ENCODE measurements at places on chromosomes 2 and 18.

DNA sequence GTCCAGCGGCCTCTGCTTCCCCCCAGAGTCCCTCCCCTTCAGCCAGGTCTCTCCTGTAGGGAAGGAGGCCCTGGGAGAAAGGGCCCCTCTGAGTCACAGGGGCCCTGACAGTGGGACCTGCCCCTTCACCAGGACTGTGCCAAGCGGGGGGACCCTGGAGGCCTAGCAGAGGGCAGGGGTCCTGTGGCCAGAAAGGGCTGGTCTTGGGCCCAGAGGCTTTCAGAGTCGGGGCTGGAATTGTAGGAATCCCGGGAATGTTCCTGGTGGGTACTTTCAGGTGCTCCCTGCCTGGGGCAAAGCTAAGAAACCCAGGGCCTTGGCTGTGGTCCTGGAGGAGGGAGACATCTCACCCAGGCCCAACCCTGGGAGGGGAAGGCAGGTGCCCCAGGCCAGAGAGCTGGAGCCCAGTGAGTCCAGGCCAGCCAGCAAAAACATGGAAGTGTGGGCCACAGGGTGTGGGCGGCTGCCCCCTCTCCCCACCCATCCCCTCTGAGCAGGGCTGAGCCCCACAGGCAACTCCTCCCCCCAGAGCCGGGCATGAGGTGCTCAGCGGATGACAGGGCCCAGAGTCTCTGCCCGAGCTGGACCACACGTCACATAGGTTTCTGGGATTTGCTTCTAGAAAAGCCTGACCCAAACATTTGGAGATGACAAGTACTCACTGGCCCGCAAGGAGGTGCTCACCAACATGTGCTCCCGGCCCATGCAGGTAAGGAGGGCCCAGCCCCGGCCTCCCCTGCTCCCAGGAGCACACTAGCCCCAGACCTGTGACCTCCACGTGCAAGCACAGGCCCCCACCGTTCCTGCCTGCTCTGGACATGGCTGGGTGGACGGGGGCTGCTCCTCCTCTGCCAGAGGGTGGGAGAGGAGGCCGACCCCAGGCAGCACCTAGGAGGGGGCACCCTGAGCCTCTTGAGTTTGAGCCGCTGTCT, 48.2 kb upstream of the ALPP start:
- DNase-seq: no peak

- DNase-seq: no peak
Observed at GRCh38 chr18:49207361-49207760, 253.1 kb downstream of the DYM start.

DNA sequence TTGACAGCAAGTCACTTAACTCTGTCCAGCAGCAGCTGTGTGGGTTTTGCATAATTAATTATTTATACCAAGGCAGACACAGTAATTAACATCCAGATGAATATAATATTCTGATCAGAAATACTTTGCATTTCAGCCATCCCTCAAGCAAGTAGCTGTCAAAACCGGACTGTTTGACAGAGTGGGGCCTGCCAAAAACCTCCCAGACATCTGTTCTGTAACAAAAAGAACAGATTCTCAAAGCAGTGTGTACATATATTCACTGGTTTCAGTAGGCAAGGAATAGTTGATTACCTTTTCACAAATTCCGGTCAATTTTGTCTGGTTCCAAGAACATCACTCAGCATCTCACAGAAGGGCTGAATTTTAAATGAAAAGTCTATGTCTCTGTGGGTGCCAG, 291.6 kb downstream of the CMPK2 start:
- DNase-seq: no peak

DNA sequence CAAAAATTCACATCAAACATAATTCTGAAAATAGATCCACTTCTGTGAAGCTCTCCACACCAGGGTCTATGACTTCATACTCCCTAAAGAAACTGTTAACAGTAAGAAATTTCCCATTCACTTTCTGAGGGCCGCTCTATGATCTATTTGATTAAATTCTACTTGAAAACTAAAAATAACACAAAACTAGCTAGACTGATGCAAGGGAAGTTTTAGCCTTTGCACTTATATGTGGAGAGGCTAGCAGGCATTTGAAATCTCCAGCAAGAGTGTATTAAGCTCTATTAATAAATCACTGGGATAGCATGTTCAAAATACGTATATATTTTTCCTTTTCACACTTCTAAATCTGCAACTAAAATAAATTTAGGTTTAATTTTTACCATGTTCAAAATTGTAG, 113.7 kb upstream of the SMAD7 start:
- DNase-seq: no peak

DNA sequence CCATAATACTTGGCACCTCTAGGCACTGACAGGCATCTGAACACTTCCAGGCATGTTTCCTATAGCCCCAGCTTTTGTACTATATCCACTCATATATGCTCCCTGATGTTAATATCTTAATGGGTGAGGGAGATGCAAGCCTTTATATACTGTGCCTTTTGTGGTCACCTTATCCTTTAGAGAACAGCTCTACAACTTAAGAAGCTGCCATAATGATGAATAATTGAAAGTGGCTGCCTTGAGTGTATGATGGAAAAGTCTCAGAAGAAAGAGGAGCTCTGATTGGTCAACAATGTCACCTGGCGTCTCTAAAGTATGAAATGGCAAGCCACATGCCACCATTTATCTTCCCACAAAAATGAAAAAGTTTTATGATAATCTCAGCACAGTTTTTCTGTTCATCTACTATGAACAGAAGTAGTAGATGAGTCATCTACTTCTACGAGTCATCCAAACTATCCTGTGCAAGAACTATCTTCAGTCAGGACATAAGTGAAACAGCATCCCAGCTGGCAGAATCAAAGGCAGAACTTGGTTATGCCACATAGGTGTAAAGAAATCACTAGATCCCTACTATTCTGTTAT, 997.9 kb upstream of the CELF4 start:
- no peak for DNase-seq

DNA sequence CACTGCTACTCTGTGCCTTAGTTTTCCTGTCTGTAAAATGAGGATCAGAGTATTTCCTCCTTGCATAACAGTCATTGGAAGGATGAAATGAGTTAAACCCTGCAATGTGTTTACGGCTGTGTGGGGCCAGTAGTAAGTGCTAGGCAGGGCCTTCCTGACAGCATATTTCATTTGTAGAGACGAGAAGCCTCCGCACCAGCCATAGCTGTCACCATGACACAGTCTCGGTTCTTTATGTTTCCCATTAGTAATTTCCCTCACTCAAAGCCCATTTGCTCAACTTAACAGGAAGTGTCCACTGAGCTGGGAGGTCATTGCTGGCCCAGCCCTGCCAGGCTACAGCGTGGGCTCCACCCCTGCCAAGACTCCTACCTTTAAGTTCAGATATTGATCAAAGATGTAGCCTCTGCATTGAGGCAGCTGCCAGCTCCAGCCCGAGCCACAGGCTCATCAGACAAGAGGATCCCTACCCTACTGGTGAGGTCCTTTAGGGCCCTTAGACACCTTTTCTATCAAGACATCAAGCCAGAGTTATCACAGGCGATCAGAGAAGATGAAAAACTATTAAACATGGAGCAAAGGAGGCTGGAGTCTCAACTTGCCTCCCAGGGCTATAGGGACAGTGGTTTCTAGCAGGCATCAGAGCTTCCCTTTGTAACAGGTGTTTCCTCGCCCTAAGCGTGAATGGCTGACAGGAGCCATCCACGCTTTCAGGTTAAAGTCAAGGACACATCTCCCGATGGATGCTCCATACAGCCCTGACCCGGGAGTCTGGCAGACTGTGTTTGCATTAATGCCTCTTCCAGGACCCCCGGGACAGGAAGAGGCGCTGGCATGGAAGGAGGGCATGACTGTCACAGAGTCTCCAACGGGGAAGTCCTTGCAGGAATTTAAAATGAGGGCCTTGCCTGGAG, 251.7 kb downstream of the NDUFA10 start:
- no peak for DNase-seq

- DNase-seq: no peak
Observed at GRCh38 chr2:19632403-19632991, 269.3 kb downstream of the TTC32 start.

GRCh38 chr18:23355206-23355605, 97.9 kb upstream of the RIOK3 start:
- no peak for DNase-seq

DNA sequence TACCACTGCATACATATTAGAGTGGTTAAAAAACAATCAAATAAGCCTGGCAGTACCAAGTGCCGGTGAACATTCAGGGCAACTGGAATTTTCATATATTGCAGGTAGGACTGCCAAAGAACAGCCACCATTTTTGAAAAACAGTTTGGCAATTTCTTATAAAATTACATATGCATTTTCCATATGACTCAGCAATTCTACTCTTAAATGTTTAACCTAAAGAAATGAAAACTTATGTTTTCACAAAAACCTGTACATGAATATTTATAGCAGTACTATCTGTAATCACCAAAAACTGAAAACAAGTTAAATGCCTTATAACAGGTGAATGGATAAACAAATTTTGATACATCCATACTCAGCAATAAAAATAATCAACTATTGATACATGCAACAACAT, 39.9 kb downstream of the CTAGE1 start:
- DNase-seq: no peak

DNA sequence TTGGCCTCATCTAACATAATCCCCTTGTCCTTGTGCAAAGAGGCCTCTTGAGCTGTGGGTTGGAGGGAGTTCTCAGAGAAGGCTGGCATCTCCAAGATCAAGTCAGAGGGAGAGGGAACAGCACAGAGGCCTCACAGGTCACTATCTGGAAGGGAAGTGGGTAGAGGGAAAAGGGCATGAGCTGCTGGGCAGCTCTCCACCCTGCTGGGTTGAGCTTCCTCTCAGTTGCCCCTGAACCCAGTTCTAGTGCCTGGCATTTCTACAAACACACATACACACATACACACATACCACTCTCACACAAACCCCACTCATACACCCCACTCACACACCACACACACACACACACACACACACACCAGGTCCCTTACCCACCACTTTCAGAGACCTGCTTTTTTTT, 30.3 kb upstream of the RMP24 start:
- DNase-seq: no peak

DNA sequence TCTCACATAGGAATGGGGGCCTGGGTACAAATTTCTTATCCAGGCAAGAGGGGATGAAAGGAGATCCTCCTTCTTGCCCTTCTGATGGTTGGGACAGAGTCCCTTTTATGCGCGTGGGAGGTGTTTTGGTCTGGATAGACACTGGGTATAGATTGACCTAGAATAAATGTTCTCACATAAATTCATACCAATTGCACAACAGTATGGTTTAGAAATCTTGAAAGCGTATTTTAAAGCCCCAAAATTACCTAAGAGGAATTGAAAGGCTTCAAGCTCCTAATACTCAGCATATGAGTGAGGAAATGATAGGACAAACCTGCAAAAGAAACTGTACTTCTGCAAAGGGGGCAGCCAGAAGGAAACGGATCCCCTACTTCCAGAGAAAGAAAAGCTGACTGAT, 2.6 kb upstream of the BCL2 start:
- DNase-seq: peak; percentile 42

GRCh38 chr2:30663321-30663720, 143.9 kb downstream of the CAPN13 start:
- no peak for DNase-seq

- DNase-seq: no peak
Observed at GRCh38 chr18:10460414-10461018, 6.1 kb downstream of the APCDD1 start.

DNA sequence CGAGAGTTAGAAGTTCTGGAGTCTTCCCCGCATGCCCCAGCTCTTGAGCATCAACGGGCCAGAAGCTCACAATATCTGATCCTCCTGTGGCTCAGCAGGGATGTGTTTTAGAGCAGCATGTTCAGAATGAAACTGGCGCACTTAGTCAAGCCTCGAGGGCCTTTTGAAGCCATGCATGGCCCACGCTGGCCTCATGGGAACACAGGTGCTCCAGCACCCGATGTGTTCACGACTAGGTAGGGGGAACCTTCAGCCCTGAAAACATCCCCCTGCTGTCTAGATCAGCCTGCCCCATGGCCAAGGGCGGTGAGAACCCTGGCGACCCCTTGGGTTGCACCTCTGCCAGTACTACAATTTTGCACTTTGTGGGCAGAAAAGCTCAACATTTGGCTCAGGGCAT, 32.8 kb downstream of the MSH6 start:
- DNase-seq: no peak

DNA sequence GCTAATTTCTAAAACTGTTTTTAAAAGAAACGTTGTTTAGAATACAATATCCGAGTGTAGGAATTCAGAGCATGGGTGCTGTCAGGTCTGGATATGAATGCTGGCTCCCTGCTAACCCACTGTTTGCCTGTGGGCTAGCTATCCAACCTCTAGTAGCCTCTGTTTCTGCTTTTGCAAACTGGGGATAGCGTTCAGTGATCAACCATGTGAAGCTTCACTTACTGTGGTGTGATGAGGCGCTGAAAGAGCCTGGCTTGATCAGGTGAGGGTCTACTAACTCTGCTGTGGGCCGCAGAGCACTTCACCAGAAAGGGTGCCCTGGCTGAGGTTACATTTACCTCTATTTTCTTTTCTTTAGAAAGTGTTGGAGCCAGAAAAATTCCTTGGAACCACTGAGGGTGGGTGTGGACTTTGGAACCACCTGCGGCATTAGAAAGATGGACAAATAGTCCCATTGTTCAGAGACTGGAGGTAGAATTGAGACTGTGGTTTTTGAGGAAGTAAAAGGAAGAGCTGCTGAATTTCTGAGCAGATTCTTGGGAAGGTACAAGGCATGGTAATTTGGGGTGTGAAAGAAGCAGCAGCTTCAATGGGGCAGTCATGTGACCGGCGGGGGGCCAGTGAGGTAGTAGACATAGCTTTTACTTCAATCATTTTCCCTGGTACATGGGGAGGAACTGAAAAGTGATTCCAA, 96.3 kb upstream of the CD302 start:
- DNase-seq: no peak

DNA sequence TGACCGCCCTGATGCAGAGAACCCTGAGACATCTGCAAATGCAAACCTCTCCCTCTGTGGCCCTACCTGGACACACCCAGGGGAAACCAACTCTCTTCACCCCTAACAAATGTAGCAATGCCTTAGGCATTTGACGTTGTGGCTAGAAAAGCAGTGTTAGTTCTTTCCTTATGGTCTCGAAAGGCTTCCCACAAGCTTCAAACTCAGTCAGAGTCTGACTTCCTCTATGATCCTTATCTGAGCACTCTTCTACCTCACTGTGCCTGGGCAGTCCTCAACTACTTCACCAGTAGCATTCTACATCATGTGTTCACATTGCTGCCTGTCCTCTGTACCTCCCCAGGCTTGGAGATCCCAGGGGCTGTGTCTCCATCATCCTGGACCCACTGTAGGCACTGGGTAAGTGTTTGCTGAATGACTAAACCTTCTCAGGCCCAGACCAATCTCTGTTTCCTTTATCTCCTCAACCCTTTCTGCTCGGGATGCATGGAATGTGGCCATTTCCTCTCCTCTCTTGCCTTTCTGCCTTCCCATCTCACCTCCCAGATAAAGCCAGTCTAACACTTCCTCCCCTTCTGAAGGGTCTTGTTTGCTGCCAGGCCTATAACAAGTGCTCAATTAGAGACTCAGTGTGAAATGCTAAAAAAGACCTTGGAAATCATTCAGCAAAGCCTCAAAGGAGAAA, 91.7 kb upstream of the ACAA2 start:
- no peak for DNase-seq

All from CD14-positive monocyte (primary cell).